RKO (cell line): ENCODE measurements at places on chromosomes 2 and 18.

DNA sequence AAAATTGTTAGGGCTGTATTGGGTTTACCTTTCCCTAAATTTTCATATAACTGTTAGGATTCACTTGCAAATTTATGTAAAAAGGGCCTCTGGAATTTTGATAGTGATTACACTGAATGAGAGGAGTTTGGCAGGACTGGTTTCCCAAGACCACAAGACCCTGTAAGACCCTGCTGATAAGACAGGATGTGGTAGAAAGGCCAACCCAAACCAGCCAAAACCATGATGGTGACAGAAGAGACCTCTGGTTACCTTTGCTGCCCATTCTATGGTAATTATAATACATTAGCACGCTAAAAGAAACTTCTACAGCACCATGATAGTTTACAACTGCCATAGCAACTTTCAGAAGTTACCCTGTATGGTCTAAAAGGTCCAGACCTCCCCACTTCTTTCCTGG lies 8.3 kb upstream of the CASP10 start:
- no peak for DNase-seq

GRCh38 chr18:28735731-28736130 lies 558.8 kb upstream of the CDH2 start:
- DNase-seq, result no peak

GRCh38 chr2:139237023-139237422 lies 456.8 kb upstream of the NXPH2 start:
- DNase-seq, result no peak

- DNase-seq, result peak; percentile 54
Measured at GRCh38 chr18:9575558-9575957, 38.8 kb downstream of the PPP4R1 start.
